Stimulated activated CD4-positive, alpha-beta T cell treated with anti-CD3 and anti-CD28 coated beads, Interleukin-4, amount 100 ng/mL, for 1 hour (primary cell): ENCODE measurements at places on chromosomes 7 and 10.

- DNase-seq: no peak
These were observed 154.9 kb downstream of the SDK1 start for GRCh38 chr7:3455806-3456595.

- no peak for DNase-seq
These were observed 18.2 kb downstream of the DNAJC12 start for GRCh38 chr10:67819768-67820204.

DNA sequence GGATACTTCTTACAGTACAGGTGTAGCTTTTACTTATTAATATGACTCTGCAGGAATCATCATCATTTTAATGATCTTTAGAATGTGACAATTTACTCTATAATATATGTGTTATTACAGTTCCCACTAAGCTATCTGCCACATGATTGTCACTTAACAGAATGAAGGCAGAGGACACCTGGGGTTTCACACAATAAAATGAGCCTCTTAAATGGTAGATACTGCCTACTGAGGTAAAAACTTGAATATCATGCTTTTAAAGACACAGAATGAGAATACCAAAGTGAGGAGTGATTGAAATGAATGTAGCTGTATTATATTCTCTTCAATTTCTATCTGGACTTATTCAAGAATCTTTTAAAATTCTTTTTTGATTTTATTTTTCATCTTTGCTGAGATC is 1255.3 kb upstream of the LRRN3 start:
- no peak for DNase-seq

GRCh38 chr7:786472-787255 is 45.6 kb upstream of the SUN1 start:
- peak; percentile 76 for DNase-seq

GRCh38 chr7:148547951-148548350 is 42.6 kb upstream of the C7orf33 start:
- no peak for DNase-seq

DNA sequence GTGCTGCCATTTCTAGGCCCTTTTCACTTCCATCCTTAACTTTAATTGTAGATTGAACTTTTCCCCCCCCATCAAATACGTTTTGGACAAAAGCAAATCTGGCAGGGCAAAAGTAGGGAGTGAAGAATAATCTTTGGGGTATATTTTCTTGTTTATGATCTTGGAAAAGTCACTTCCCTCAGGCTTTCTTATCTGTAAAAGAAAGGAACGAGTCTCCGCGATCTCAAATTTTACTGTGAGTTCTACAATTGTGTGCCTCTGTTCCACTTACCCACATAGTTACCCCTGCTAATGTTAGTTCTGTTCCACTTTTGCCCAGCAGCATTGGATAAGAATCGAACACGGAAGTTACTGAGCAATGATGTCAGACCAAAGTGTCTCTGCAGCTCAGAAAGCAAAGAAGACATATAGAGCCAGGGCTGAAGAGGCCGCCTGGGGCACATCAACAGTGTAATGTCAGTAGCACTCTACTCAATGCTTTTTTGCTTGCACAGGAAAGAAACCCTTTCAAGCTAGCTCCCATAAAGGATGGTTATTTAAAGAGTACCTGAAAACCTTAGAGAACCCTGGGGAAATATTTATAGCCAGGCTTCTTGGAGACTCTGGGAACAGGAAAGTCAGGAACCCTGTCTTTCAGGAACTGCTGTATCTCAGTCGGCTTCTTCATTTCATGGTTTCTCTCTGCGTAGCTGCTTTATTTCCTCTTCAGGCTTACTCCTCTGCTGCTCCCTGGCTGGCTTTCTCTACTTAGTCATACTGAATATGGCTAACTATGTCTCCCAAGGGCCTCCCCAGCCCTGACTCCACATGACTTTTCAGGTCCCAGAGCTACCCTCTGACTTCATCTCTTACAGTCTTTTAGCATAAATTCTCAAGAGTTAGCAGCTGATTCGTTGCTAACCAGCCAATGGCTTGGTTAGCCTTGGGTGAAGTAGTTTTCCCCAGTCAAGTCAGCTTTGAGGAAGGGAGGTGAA is 123.7 kb upstream of the FAM3C start:
- DNase-seq: no peak

DNA sequence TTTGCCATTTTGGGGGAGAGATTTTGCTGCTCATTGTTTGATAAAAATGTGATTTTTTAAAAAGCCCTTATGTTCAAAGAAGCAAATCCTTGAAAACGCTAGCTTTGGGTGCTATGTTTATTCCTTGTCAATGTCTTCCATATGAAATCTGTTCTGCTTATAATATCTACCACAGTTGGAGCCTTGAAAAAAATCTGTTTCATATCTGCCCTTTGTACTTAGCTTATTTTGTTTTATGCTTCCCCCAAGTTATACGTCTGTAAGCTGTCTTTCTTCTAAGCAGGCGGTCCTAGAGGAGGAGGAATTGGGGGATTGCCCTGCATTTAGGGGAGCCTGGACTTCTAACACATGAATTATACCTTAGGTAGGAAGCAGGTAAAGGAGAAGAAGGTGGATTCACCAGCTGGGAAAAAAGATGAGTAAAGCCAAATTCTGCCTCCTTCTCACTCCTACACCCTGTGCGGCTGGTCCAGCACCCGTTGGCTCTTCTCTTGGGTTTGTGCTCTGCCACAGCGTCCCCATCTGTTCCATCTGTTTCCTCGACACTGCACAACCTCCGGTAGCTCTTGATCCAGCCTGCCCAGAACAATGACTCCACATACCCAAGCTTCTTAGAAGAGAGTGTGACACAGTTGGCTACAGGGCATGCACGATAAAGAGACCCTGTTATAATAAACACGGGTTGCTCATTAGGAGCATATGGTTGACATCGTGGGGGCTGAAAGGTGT is 31.9 kb upstream of the NEUROD6 start:
- no peak for DNase-seq

DNA sequence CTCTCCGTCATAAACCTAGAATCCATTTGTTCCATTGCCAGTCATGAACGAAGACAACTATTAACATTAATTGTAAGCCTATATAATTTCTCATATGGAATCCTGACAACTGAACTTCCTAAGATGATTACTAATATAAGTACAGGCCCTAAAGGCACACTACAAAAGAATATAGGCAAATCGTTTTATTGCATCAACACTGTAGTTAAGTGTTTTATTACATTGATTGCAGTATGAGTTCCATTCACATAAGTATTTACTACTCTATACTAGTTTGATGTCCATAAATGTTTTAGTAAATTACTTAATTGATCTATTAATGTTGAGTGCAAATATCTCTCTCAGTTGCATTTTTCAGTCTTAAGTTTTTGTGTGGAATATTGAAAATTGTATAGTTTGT is 113.1 kb upstream of the SEMA3C start:
- no peak for DNase-seq

DNA sequence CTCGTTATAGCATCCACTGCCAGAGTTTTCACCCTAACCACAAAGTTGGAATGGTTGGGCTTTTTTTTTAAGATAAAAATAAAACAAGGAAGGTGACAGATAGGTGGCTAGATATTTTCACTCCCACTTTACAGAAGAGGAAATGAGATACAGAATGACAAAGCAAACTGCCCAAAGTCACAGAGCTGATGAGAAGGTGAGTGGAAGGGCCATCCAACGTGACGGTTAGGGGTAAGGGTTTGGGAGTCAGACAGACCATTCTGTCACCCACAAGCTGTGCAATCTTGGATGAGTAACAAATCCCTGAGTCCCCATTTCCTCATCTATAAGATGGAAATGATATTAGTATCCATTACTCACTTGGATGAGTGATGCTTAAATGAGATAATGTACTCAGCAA is 106.9 kb upstream of the PDLIM1 start:
- no peak for DNase-seq
